Skin of body (tissue), 3 donors: ENCODE measurements at places on chromosomes 6 and 20. TPM values are rescaled to one million over a fixed set of nuclear protein-coding genes. Genes with fewer than 3 reads are reported as not detected.

CST2 gene
- not detected for total RNA-seq

TP53TG5 gene
- not detected for total RNA-seq

HDGFL1 gene
- not detected for total RNA-seq

CYP39A1 gene
- 10.8 TPM for total RNA-seq

ERVFRD-1 gene
- 0.10 TPM for total RNA-seq

SIGLEC1 gene
- 3.5 TPM for total RNA-seq

SLC22A2 gene
- not detected for total RNA-seq

C6orf118 gene
- total RNA-seq = 0.49 TPM

DEFB110 gene
- not detected for total RNA-seq

TMEM170B gene
- total RNA-seq = 5.8 TPM

ERMARD gene
- 18.7 TPM for total RNA-seq

TPX2 gene
- 14.8 TPM for total RNA-seq

NKAIN2 gene
- 0.59 TPM for total RNA-seq

CD40 gene
- total RNA-seq = 4.1 TPM

SLC17A2 gene
- total RNA-seq = not detected

MUC21 gene
- total RNA-seq = not detected

HLA-DRA gene
- 92.8 TPM for total RNA-seq

WDR27 gene
- total RNA-seq = 32.8 TPM

ATP6V1G2 gene
- 1.4 TPM for total RNA-seq

ESR1 gene
- 2.2 TPM for total RNA-seq

DDO gene
- total RNA-seq = 1.3 TPM

EPPIN gene
- total RNA-seq = not detected

SPATS1 gene
- total RNA-seq = not detected

ENPP3 gene
- 2.0 TPM for total RNA-seq

CAPN11 gene
- total RNA-seq = 0.89 TPM

GCNT2 gene
- total RNA-seq = 8.7 TPM

STMND1 gene
- total RNA-seq = not detected

ANKRD66 gene
- not detected for total RNA-seq

PPP1R3G gene
- 1.8 TPM for total RNA-seq

IL17A gene
- total RNA-seq = not detected

PAK1IP1 gene
- 13.2 TPM for total RNA-seq
